Inflammatory macrophage treated with lipopolysaccharide for 1 hour (primary cell): ENCODE measurements at places on chromosomes 7 and 10.

- DNase-seq = no peak
These were observed 27.4 kb upstream of the POU6F2 start for GRCh38 chr7:38950309-38950708.

DNA sequence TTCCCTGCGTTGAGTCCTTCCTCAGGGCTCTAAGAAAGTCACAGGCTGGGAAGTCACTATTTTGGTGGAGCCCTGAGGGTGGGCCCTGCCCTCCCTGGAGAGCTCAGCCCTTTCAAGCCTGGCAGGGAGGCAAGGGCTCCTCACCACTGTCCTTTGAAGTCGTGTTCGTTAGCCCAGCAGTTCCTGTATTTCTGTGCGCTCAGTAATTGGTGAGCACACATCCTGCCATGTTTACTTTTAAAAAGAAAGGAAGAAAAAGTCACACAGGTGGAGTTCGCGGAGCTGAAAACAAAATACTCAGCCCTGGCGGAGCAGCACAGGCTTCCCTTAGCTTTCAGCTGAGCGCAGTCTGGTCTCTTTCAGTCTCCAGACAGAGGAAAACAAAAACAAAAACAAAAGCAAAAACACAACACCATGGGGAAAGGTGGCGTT lies 37.1 kb downstream of the PRKCQ start:
- no peak for DNase-seq

DNA sequence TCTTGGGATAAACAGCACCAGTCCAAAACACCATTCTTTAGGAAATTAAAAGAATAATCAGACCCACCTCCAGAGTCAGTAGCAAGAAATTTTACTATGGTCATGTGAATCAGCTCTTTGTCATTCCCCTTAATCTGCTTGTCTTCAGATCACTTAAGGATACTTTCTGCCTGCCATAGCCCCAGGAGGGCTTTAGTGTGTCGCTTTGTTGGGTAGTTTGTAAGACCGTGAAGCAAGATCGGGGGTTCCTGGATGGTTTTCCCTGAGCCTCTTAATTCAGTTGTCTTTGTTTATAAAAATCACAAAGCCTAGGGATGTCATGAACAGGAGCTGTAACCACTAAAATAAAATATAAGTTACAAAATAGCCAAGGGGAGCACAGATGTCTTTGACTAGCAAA lies 223.6 kb downstream of the RELN start:
- DNase-seq = no peak

- DNase-seq = peak; percentile 89
These were observed 172.0 kb downstream of the DGKI start for GRCh38 chr7:137674551-137675409.

- no peak for DNase-seq
These were observed 138.5 kb downstream of the ZNF438 start for GRCh38 chr10:30893208-30893607.

DNA sequence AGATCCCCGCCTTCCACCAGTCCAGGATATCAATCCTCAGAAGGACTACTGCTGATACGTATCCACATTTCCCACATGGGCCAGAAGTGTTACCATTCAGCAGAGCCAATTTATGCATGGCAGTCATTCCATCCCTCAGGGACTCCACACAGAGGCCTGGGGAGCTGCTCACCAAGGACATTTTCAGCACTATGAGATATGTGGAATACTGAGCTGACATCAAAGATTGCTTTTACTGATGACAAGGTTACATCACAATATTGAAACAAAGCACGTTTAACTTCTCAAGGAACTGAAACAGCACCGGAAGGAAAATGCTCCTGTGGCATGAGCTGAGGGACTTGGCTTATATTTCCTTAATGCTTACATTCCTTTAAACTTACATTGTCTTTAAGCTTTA lies 335.1 kb downstream of the BMPER start:
- no peak for DNase-seq

DNA sequence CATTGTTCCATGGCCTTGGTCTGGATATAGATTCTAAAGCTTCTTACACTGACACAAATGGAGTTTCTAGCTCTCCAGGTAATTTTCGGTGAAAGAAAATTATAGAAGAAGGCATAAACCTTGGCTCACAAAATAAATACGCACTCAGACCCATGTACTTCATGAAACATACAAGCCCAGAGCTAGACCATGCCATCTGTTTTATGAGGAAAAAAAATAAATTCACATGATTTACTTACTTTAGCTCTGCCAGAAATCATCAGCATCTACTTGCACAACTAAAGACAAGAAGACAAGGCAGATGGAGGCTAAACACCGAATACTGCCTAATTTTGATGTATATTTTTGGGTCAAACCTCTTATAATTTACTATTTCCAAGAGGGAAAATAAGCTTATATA lies 197.4 kb upstream of the KLF14 start:
- DNase-seq = no peak

GRCh38 chr10:123507298-123507697 lies 158.9 kb upstream of the GPR26 start:
- DNase-seq = no peak

GRCh38 chr10:5068274-5068984 lies 25.8 kb upstream of the AKR1C3 start:
- no peak for DNase-seq

DNA sequence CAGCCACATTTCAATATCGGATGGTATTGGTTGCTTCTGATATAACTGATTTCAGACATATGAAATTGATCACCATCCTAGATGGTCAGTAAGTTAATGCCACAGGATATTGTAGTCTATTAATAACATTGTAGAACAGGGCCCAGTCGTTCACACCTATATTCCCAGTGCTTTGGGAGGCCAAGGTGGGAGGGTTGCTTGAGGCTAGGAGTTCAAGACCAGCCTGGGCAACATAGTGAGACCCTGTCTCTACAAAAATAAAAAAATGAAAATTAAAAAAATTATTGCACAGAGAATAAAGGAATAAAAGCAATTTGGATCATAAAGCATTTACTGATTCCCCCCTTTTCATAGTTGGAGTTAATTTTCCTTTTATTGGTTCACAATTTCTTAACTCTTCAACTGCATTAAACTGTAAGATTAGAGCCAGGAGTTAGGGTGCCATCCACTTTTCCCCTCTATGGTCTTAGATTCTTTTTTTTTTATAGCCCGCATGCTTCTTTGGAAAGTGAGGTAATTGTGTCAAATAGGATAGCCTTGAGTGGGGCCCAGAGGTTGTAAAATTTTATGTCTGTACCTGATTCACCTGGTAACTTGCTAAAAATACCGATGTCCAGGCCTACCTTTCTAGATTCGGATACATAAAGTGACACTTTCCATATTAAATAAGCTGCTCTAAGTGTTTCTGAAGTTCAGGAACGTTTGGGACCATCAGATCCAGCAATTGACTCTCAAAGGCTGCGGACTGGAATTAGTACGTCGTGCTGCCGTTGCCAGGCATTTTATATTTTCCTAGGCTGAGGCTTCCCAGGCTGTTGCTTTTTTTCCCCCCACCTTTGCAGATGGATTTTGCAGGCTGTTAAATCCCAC lies 24.7 kb downstream of the ADK start:
- DNase-seq = no peak

- no peak for DNase-seq
These were observed 23.2 kb downstream of the ABCB4 start for GRCh38 chr7:87452279-87452678.

GRCh38 chr7:18289788-18290187 lies 205.8 kb upstream of the HDAC9 start:
- DNase-seq = no peak

- no peak for DNase-seq
These were observed 54.4 kb downstream of the ZNF503 start for GRCh38 chr10:75347186-75347585.

- DNase-seq = no peak
These were observed 53.5 kb downstream of the PODXL start for GRCh38 chr7:131502810-131503508.

DNA sequence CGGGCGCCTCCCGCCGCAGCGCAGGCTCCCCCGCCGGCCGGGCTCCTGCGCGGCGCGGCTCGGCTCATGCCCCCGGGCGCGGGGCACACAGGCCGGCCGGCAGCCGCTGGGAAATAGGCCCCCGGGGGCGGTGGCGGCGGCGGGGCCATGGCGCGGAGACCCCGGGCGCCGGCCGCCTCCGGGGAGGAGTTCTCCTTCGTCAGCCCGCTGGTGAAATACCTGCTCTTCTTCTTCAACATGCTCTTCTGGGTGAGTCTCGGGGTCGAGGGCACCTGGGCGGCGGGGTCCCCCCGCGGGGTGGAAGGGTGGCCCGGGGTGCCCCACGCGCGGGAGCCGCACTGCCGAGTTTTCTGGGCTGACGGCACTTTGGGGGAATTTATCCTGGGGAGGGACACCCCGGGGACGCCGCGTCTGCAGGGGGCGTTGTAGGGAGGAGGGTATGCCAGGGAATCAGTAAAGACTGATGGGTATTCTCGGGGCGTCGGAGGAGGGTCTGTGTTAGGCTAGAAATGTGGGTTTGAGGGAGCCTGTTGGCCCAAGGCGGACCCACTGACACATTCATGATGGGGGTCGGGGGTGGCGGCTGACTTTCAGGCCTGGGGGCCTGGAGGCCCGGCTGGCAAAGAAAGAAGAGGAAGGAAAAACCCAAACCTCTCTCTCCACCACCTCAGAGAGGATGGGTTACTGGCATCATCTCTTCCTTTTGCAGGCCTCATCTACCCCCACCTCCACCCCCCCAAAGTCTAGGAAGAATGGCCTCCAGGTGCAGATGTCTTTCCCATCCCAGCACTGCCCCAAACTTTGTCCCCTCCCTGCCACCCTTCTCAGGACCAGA lies 544 bp downstream of the TSPAN33 start:
- peak; percentile 26 for DNase-seq

DNA sequence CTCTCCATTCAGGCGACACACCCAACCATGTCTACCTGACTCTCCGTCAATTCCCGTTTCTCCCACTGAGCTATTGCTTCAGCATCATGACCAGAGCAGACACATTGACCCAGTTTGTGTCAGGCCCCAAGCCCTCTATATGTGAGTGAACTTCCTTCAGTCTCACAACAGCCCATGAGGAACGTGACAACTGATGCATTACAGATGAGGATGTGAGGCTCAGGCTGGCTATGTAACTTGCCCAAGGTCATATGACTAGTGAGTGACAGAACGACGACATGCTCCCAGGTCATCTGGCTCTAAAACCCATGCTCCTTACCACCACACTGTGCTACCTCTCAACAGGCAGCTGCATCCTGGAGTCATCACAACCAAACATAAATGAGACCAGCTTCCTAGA lies 3.7 kb downstream of the TMEM140 start:
- DNase-seq = peak; percentile 91

GRCh38 chr10:77649333-77650331 lies 12.0 kb upstream of the KCNMA1 start:
- DNase-seq = no peak

- DNase-seq = peak; percentile 100
These were observed 59.8 kb upstream of the ZNRF2 start for GRCh38 chr7:30224511-30225062.

DNA sequence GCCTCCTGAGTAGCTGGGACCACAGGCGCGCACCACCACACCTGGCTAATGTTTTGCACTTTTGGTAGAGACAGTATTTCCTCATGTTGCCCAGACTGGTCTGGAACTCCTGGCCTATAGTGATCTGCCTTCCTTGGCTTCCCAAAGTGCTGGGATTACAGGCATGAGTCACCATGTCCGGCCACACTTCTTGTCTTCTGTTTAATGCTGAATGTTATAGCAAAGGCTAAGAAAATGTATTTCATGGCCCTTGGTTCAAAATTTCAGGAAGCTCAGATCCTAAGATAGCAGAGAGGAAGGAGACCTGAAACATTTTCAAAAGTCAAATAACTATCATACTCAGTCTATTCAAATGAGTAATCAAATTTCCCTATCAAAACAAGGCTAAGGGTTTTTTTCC lies 229.6 kb downstream of the BAMBI start:
- DNase-seq = no peak

DNA sequence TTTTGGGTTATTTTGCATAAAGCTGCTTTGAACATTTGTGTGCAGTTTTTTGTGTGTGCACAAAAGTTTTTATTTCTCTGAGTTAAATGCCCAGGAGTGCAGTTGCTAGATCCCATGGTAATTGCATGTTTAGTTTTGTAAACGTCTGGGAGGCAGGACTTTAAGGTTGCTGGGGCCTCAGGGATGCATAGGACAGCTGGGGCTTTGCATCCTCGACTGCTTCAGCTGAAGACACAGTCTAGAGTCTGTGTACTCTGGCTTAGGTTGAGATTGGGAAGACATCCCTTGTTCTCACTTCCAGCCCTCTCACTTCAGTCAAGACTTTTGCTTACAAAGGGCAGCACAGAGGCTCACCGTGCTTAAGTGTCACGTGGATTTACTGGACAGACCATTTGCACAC lies 94.5 kb upstream of the INSYN2A start:
- DNase-seq = no peak

DNA sequence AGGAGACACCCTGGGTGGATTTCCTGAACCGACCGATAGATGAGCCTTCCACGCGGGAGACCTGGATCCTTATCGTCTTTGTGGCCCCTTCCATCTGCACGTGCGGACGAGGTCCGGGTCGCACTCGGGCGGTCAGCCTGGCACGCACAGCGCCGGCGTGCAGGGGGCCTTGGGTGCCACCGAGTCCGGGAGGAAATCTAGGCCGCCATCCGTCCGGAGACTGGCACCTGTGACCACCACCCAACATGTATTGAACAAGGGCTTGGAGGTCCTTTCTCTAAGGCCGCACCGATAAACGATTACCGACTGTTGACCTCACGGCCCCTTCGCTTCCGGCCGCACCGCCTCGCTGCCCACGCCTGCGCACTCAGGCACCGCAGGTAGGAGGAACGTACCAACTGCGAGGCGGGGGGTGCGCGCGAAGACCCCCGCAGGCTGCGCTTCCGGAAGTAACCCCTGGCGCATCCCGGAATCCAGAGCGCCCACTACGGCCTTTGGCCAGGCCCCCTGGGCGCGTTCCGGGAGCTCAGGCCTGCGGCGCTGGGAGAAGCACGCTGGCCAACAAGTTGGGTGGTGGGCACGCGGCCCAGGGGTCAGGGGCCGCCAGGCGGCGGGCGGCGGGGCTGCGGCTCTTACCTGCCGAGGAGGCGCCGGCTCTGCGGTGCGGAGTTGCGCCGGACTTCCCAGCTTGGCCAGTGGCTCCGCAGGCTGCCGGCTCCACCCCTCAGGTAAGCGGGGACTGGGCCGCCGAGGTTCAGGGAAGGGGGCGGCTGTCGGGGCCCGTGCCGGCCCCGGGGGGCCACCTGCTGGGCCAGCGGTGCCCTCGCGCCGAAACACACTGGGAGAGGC lies at the start of the genes ACTR3C and LRRC61:
Gene ACTR3C, minus strand, starts transcription at position 713 of the 849 bp plus-strand sequence. CDS start 28,249 bp downstream, outside the sequence.
Gene LRRC61, plus strand, starts transcription at position 523 of the 849 bp plus-strand sequence. CDS start 13,507 bp downstream, outside the sequence.
- DNase-seq = no peak

DNA sequence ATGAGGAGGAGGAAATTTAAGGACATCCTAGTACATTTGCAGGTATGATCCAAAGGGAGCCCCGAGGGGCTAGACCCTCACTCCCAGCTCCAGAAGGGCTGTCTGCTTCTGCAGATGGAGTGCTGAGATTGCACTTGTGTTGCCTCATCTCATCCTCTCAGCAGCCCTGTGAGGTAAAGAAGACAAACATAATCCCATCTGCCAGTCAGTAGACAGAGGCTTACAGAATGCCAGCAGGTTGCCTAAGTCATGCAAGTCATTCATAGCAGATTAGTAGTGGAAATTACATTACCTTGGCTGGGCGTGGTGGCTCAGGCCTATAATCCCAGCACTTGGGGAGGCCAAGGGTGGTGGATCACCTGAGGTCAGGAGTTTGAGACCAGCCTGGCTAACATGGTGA lies 45.4 kb downstream of the BLVRA start:
- DNase-seq = no peak
